Lung (tissue), 17 donors: ENCODE measurements at places on chromosomes 7 and 10. TPM values are rescaled to one million over a fixed set of nuclear protein-coding genes. Genes with fewer than 3 reads are reported as not detected.

Gene SEMA3A
- 9.4 TPM for total RNA-seq

Gene VAX1
- total RNA-seq = not detected

Gene RADIL
- total RNA-seq = 9.3 TPM

Gene ACSM6
- not detected for total RNA-seq

Gene GPR37
- total RNA-seq = 2.8 TPM

Gene RBM20
- total RNA-seq = 3.3 TPM

Gene GNAT3
- not detected for total RNA-seq

Gene GRM8
- total RNA-seq = not detected

DNA sequence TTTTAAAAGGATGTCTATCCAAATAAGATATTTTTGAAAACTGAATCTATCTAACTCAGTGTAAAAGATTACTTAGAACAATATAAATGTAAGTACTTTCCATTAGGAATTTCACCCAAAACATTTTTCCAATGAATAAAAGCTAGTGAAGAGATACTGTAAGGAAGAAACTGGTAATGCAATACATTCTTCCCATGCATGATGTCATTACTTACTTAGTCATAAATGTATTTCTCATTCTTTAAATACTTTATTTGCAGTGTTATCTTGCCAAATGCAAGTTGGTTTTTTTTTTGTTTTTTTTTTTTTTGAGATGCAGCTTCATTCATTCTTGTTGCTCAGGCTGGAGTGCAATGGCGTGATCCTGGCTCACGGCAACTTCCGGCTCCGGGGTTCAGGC lies 265.6 kb downstream of the PHF14 start:
- DNase-seq = no peak

DNA sequence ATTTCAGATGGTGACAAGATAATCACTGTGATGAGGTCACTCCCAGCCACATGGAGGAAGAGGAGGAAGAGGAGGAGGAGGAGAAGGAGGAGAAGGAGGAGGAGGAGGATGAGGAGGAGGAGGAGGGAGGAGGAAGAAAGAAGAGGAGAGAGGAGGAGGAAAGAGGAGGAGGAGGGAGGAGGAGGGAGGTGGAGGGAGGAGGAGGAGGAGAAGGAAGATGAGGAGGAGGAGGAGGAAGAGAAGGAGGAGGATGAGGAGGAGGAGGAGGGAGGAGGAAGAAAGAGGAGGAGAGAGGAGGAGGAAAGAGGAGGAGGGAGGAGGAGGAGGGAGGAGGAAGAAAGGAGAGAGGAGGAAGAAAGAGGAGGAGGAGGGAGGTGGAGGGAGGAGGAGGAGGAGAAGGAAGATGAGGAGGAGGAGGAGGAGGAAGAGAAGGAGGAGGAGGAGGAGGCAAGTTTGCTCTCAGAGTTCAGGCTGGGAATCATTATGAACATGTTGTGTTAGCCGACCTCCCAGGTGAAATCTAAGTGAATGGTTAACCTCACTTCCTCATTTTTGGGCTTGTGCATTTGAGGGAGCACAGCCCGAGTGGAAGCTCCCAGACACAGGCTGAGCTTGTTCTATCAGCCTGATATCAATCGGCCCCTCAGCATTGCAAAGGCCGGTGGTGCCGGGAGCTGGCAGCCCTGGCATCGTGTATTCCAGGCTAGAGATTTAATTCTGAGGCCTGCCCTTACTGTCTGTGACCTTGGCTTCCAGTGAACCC lies 236.2 kb upstream of the PITRM1 start:
- DNase-seq = no peak

- no peak for DNase-seq
These were observed 29.4 kb downstream of the NUDT1 start for GRCh38 chr7:2271273-2272026.

DNA sequence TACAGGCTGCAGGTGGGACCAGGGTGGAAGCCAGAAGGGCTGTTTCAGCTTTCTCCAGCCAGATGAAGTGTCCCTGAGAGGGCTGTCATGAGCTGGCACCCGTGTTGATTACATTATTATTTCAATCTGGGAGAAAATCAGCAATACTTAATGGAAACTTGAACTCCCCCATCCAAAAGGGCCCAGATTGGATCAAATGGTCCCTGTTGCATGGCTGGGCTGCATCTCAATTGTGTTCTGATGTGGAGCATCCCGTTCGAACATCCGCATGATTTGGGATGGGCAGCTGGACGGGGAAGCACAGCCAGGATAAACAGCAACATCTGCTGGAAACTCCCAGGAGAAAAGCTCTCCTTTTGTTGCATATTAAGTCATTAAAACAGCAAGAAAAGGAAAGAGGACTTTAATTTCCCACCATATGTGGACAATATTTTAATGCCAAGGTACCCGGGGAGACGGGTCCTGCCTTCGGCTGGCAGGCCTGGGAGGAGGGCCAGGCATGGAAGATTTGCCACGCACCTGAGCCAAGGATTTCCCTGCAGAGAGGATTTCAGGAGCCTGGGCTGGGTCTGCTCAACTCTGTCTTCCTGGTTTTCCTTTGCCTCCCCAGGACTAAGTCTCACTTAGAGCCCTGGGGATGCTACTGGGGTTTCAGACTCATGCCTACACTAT lies 52.4 kb downstream of the NPTX2 start:
- no peak for DNase-seq

- no peak for DNase-seq
These were observed 22.4 kb downstream of the ADGRA1 start for GRCh38 chr10:133110133-133110532.

DNA sequence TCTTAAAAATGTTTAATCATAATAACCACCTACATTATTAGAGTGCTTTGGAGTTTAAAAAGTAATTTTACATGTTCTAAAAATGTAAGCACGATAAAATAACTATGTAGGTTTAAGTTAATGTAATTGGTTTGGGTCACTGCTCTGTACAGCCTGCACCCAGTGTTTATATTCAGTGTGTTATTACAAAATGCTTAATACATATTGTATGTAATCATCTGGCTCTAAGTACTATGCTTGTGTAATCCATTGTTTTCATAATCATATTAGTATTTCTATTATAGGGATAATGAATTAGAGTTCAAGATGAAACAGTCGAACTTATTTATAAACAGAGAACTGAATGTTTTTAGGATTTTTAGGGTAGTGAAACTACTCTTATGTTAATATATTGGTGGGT lies 13.1 kb downstream of the RPA3 start:
- peak; percentile 42 for DNase-seq

DNA sequence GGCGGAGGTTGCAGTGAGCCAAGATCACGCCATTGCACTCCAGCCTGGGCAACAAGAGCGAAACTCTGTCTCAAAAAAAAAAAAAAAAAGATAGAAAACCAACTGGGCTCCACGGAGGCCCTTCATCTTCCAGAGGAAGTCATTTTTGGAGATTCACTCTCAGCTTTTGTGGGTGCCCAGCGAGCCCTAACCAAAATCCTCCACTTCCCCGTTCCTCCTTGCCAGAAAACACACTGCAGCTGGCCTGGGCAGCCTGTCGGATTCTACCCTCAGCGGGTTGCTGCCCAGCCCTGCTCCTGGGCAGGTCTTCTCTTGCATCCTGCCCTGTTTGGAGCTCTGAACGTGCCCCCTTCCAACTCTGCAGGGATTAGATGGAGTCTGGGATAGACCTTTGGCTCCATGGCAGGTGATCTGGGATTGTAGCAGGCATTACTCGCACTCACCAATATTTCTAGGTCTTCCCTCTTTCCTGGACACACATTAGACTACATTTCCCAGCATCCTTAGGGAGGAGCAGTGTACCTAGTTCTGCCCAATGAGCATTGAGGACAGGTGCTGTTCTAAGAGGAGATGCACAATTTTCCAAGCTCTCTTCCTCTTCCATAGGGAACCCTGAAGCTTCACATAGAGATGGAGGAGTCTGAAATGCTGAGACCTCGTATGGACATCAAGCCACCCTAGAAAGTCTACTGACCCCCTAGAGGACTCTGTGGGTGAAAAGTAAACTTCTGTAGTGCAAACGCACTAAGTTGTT lies 4.6 kb downstream of the GRID2IP start:
- no peak for DNase-seq

DNA sequence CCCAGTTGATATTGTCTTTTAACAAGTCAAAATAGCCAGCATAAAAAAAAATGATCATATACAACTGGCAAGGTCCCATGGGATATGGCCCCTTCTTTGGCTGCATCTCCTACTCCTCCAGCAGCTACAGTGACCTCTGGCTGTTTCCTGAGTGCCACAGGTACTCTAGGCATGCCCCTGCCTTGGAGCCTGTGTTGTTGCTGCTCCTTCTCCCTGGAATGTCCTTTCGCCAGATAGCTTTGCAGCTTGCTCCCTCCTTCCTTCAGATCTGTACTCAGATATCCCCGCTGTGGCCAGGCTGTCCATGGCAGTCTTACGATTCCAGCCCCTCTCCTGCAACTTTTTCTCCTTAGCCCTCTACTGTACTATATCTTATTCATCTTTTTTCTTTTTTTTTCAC lies 23.3 kb downstream of the CNNM2 start:
- no peak for DNase-seq

DNA sequence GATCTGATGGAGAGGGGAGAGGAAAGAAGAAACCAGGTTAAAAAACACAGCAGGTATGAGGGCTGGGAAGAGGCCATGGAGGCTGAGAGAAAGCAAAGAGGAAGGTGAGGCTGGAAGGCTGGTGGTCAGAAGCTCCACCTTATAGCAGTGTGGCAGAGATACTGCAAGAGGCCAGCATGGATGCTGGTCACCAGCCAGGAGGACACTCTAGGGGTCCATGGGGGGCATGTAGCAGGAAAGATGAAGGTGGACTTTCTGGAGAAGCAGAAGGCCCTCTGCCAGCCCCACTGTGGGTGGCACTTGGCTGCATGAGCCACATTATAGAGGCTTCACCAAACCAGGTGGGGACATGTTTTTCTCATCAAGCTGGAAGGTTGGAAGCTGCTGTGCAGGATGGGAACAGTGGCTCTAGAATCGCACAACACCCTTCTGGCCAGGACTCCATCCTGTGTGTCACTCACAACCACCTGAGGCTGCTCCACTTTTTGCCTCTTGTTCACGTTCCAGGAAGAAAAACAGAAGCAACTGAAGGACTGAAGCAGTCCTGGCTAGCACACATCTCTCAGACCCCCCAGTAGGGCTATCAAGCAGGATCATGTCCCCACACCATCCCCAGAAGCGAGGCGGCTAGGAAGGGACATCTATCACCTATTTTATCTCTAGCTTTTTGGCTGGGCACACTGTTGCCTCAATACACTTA lies 587.5 kb upstream of the MGMT start:
- DNase-seq = peak; percentile 51

DNA sequence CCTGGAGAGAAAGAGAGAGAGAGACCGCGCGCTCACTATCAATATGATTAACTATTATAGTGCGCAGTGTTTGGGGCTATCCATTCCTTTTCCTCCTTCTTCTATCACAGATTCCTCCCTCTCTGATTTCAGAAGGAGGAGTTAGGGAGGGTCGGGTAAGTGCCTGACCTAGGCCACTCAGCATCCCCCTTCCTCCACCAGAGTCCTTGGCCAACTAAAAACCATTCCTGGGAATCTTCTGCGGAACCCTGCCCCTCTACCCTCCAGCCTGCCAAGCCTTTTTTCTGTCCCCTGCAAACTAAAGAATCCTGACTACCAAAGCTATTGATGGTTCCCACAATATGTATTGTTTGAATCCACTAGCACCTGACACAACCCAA lies 256.2 kb upstream of the NFE2L3 start:
- DNase-seq = peak; percentile 8

DNA sequence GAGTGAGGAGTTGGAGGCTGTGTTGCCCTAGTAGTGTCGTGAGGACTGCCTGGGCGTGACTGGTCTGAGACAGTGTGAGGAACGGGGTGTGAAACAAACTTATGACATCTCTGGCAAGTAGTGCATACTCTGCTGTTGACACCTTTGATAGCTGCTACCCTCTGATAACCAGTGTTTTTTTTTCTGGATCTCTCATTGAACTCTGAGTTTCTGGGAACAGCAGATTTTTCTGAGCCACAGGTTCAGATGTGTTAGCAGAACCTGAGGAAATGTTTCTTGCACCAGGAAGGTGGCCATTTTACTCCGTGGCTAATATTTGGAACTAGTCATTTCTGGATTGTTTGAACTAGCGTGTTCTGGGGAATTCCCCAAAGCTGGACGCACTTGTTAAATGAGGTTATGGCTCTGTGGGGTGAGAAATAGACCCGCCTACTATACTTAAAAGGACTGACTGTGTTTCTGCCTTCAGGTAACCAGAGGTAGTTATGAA lies 52.9 kb downstream of the AUTS2 start:
- DNase-seq = no peak
